ENCODE measurements at places on chromosomes 12 and 14.

DNA sequence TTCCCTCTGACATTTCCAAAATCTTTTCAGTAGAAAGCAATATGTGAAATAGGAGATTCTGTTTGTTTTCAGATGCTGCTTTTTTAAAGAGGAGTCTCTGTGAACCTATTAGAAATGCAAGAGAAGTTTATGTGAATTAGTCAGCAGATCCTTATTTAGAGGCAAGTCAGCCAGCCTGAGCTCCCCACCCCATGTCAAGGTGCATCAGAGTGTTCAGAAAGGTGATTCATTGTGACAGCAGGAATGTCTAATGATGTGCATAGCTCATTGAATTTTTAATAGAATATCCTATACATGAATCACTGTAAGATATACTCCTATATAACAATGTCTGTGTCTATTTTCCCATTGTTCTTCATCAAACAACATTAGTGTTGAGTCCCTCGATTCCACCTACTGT, 1222.4 kb upstream of the USP15 start:
- DNase-seq = no peak

GRCh38 chr12:26434299-26435068, 239.1 kb downstream of the SSPN start:
- DNase-seq = no peak

DNA sequence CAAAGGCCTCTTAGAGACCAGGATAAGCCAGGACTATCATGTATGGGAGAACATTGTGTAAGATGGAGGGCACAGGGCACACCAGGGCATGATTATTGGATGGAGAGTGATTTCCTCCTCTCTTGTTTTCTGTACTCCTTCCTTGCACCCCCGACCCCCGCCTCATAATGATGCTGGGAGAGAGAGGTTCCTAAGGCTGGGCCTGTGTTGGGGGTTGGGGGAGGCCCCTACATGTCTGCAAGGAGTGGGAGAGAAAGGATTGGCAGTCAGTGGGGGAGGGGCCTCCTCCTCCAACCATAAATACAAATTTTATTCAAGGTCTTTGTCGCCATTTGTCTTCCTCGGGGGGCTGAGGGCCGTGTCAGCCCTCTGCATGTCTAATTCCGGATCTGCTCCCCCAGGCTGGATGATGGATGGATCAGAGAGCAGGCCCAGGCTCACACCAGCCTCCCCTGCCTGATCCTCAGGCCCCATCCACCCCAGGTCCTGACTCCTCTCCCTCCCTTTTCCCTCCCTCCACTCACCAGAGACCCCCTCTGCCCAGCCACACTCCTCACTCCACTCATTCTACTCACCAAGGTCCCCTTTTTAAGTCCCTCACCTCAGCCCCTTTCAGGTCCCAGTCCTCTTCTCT, 2.0 kb upstream of the C1QL4 start:
- peak; percentile 51 for DNase-seq

DNA sequence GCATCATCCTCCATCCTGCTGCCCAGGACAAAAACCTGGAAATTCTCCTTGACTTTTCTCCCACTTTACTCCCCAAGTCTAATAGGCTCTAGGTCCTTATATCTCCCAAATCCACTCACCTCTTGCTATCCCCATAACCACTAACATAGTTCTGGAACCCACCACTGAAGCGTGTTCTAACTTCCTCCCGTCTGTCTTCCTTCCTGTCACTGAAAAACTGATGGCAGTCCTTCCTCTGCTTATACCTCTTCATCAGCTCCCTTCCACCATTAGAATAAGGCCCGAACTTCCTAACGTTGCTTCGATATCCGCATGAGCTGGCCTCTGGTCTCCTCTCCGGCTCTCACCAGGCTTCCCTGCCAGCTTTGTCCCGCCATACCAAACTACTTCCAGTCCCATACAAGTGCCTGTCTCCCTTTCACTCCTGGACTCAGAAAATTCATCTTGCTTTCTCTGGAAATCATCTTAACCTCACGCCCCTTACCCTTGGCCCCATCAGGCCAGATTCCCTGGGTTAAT, 63.0 kb upstream of the BCL2L14 start:
- no peak for DNase-seq

DNA sequence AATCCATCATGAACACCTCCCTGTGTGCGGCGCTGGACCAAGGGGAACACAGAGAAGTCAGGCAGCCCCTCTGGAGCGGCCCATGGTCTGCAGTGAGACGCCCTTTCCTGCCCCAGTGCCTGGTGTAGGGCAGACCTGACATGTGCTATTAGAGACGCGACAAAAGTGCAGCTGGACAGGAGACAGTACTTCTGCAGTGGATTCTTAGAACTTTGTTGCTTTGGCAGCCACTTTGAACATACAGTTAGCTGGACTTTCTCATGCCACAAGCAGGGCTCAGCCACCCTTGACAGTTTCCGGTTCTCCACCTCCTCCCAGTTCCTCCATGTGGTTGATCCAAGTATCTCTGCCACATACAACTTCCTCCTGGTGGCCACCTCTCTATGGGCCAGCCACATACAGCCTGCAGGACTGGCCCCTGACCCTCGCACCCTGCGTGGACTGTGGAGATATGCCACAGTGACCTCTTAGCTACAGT, 45.9 kb downstream of the LGMN start:
- DNase-seq = no peak

DNA sequence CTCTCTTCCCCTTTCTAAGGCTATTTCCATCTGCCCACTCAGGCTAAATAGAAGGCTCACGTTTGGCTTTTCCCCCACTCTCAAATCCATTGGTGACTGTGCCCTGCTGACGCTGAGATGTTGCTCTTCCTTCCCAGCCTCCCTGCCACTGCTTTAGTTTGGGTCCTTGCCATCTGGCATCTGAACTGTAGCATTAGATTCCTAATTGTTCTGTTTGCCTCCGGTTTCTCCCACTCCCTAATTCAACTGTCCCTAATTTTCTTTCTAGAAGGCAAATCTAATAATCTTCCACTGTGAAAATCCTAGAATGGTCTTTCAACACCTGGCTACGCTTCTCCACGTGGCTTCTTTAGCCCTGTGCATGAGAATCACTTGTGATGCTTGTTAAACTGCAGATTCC, 37.6 kb upstream of the SMOC1 start:
- no peak for DNase-seq

DNA sequence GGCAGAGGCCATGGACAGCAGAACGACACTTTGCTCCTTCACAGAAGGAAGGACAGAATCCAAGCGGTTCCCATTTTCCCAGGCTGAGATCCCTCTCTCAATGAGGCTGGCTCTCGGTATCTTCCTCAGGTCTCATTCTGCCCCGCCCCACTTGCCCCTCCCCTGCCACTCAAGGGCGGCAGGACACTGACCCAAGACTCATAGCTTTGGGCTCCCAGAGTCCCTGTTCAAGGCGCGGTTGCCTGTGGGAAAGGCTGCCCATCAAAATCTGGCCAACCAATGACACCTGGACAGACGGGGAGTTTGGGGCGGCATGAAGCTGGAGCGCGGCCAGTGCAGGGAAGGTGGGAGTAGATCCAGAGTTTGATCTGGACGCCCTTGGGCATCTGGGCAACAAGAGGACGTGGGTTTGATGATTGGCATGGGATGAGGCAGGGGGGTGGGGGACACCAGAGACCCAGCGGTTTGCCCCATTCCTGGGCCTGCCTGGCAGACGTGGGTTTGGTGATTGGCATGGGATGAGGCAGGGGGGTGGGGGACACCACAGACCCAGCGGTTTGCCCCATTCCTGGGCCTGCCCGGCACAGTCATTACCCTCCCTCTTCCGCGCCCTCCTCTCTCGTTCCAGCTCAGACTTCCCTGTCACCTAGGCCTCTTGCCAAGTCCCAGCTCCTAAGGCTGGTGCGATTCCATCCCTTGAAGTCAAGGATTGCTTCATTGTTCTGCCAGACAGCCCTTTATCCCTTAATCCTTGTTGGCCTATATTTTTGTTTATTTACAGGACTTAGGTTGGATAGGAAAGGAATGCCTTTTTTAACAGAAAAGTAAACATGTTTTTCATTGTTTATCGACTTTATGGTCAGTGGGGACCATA, 92.1 kb downstream of the NINJ2 start:
- DNase-seq = peak; percentile 91

DNA sequence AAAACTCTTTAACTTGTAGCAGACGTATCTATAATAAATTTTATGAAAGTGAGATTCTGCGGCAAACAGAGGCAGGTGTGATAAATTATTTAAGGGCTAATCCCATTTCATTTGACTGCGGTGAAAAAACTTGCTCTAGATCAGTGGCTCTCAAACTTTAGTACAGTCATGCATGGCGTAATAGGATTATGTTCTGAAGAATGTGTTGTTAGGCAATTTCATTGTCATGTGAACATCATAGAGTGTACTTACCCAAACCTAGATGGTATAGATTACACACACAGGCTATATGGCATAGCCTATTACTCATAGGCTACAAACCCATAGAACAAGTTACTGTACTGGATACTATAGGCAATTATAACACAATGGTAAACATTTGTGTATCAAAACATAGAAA, 83.7 kb downstream of the HEATR5A start:
- no peak for DNase-seq

GRCh38 chr14:34270361-34270760, 191.7 kb downstream of the SPTSSA start:
- no peak for DNase-seq

DNA sequence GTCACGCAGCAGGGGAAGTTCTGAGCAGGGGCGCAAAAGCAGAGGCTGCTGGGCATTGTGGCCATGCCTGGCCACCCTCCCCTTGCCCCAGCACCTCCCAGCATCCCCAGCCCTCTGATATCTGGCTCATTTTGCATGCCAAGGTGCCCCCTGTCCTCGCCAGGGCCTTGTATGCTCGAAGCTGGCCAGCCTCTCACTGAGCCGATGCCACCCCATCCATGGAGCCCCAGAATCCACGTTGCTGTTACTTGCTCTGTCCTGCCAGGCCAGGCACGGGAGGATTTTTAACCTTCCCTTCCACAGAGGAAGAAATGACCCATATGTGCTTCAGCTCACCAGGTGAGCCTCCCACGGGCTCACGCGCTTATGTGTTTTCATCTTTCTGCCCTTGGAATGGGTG, 413.4 kb downstream of the BCL11B start:
- no peak for DNase-seq

DNA sequence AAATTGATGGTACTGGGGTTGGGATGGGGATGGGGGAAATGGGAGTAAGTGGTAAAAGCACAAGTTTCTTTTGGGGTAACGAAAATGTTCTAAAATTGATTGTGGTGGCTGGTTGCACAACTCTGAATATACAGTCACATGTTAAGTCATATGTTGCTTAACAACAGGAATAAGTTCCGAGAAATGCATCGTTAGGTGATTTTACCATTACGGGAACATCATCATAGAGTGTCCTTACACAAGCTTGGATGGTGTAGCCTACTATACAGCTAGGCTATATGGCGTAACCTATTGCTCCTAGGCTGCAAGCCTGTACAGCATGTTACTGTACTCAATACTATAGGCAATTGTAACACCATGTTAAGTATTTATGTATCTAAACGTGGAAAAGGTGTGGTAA, 31.0 kb downstream of the ITGA7 start:
- DNase-seq = no peak

- DNase-seq = no peak
These were observed 706 bp upstream of the DIO2 start for GRCh38 chr14:80212023-80212397.

- no peak for DNase-seq
These were observed 12.1 kb downstream of the CSRP2 start for GRCh38 chr12:76866726-76867125.

DNA sequence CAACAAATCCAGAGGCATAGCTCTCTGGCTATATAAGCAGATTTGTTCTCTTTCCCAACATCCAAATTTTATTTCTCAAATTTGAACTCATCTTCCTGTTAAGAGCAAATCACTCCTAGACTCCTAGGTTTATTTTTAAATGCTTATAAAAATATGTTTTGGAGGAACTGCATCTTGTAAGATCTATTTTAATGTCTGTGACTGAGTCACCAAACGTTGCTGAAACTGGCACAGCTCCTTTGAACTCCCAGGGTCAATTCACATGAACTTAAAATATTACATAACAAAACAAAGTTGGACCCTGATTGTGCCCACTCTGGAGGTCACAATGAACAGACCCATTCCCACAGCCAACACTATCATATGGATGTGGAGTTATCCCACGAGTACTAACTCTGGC, 23.9 kb downstream of the ANAPC7 start:
- DNase-seq = no peak

DNA sequence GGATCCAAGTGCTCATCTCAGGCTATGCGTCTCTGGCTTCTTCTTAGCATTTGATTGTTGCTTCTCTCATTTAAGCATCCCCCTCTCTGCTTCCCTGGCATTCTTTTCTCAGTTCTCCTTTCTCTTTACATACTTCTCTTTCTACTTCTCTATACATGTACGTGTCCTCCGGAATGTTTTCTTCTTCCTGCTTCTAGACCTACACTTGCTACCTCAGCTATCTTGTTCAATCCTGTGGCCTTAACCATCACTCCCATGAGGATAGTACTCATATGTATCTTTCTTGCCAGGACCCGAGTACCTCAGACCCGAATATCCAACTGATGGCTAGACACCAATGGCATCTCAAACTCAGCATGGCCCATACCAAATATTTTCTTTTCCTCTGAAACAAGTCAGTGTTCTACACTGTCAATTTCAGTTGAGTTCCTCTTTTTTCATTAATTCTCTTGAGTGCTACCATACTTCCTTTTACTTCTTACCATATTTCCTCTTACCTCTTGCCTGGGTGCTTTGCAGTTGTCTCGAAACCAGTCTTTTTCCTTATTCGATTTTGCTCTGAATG, 115.1 kb upstream of the SLC38A2 start:
- no peak for DNase-seq

- DNase-seq = no peak
These were observed 14.8 kb downstream of the ZBTB39 start for GRCh38 chr12:56991319-56992246.

DNA sequence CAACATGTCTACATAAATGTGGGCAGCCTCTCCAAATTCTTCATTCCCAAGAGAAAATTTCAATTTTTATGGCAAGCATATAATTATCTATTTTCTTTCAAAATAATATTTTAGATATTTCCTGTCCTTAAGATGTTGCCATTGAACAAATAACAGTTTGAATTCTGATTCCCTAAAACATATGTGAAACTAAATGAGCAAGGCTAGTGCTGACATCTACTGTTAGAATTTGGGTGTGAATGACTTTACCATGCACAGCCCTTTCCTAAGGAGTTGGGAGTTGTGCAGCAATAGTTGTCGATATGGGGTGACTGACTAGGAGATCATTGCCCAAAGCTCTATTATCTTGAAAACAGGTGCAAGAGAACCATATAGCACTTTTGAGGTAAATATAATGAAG, 108.2 kb upstream of the SLC38A4 start:
- DNase-seq = no peak

GRCh38 chr14:54789781-54790480, 112.7 kb downstream of the GCH1 start:
- DNase-seq = no peak

- no peak for DNase-seq
These were observed 120.9 kb downstream of the DAAM1 start for GRCh38 chr14:59309291-59309900.

DNA sequence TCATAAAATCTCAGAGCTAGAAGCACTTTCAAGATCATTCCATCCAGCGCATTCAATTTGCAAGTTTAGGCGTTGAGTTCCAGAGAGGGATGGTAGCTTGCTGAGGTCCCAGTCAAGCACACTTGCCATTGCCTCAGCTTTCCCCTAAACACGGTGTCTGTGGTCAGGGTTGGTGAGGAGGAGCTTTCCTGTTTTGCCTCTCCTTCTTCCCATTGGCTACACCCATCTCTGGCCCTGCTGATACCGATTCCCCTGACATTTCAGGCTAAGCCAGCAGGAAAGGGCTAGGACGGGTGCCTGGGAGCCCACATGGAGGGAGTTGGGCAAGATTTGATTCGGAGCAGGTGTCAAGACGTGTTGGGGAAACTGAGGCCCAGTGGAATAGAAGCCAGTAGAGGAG, 9.1 kb downstream of the NFATC4 start:
- DNase-seq = no peak

GRCh38 chr14:74265301-74265965, 26.2 kb downstream of the VSX2 start:
- DNase-seq = no peak
